ENCODE measurements at places on chromosomes 2 and 18. TPM values are rescaled to one million over a fixed set of nuclear protein-coding genes. Genes with fewer than 3 reads are reported as not detected.

The DPYSL5 gene
- polyA plus RNA-seq = not detected

The SELENOI gene
- 2.7 TPM for polyA plus RNA-seq

The CREG2 gene
- polyA plus RNA-seq = not detected

The CRYBA2 gene
- polyA plus RNA-seq = not detected

The CTAGE1 gene
- not detected for polyA plus RNA-seq

The ACMSD gene
- 0.18 TPM for polyA plus RNA-seq

The AQP12B gene
- polyA plus RNA-seq = 0.03 TPM

The SLC5A7 gene
- 0.01 TPM for polyA plus RNA-seq
